Stimulated activated CD8-positive, alpha-beta memory T cell treated with anti-CD3 and anti-CD28 coated beads, Interleukin-4, amount 100 ng/mL, for 4 hours (primary cell): ENCODE measurements at places on chromosomes 5 and 9.

- no peak for DNase-seq
These were observed 221.8 kb upstream of the TUT7 start for GRCh38 chr9:86575825-86576525.

- peak; percentile 51 for DNase-seq
These were observed at the start of gene GPR107 for GRCh38 chr9:130053504-130054324. Gene GPR107, plus strand, starts transcription at chr9:130053906. Its CDS starts 27 bp downstream, at chr9:130053933.

DNA sequence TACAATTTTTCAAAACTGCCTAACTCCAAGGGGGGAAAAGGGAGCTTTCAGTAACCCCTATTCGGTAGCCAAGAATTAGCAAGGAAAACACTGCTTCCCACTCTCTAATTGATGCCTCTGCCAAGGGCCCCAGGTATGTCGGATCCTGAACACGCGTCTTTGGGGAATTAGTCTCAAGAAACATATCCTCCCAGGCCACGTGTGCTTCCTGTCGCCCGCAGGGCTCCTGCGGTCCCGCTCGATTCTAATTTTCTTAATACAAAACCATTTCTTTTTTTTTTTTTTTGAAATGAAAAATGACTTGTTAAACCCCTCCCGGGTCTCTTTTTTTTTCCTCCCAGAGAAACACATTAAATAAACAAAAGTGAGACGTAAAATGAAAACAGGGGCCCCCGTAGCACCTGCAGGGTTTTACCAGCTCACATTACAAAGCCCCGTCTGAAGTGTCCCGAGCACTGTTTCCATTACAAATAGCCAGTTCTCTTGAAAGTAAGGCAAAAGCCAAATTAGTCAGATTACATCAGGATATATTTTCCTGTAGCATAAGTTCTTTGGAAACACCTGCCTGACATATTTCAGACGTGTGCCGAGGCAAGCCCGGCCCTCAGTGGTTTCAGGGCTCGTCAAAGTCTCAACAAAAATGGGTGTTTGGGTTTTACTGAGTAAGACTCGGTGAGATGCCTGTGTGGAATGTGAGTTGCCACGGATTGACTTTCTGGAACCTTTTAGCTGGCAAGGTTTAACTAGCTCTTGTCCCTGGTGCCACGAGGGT is 21.5 kb downstream of the SMIM23 start:
- DNase-seq = no peak

- peak; percentile 60 for DNase-seq
These were observed at the start of gene EXOC3 for GRCh38 chr5:442335-443238. Gene EXOC3, plus strand, starts transcription at chr5:443176. Its CDS starts 3,030 bp downstream, at chr5:446206.

- no peak for DNase-seq
These were observed 1.9 kb upstream of the NKD2 start for GRCh38 chr5:1006656-1007071.
